NCI-H1417 treated with DMSO at 0.1 percent for 48 hours (cell line): ENCODE measurements at places on chromosomes 6 and 20.
A peak's percentile ranks its signal among the peaks of the same experiment; 100 is the strongest.

GRCh38 chr6:126054802-126055201, 68.5 kb downstream of the TRMT11 start:
- DNase-seq: no peak

GRCh38 chr20:53522696-53523095, 70.9 kb downstream of the ZNF217 start:
- no peak for DNase-seq

DNA sequence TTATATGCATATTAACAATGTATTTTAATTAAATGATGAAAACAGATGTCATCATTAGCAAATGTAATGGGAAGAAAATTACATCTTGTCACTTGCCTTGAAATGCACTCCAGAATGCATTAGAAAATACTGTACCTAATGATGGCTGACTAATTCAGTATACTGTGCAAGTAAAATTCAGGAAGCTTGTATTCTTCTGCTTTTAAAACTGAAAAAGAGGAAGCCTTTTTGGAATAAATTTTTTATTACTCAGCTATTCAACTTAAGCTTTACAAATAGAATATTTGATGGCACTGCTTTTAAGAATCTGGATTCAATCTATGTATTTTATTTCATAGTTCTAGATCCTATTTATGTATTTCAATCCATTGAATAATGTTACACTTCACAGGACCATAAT, 195.5 kb downstream of the RIMS1 start:
- no peak for DNase-seq

DNA sequence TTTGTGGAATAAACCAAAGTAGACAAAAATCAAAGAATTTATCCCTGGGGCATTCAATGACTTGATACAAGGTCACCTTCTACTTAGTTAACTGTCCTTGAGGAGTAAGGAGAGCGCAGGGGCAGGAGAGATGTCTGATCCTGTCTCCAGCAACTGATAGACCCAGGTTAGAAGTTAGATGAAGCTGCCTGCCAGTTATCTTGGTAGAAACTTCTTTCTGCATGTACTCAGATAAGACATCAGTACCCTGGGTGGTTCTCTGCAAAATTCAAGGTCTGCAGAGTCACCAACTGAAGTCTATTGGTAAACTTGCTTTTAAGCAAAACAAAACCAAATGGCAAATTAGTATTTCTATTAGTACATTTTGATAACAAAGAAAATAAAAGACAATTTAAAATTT, 2.7 kb downstream of the SGK1 start:
- no peak for DNase-seq

DNA sequence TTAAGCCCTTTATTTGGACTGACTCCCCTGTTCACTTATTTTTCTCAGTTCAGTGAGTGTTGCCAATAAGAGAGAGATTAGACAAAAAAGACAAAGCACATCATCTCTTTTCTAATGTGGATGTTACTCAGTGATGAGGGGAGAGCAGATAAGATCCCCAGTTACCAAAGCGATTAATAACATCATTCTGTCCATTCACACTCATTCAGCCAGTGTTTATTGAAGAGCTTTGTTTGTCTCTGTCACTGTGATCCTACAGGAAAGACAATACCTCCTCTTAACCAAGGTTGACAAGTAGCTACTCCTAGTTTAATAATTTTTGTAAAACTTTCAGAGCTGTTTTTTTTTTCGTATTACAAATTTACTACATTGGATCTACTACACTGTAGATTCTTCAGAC, 163.0 kb downstream of the EYA4 start:
- DNase-seq: no peak

- peak; percentile 3 for DNase-seq
Observed at GRCh38 chr6:122790028-122790422, 967 bp downstream of the SMPDL3A start.

- no peak for DNase-seq
Observed at GRCh38 chr20:14498772-14499171, 161.4 kb upstream of the FLRT3 start.

- DNase-seq: no peak
Observed at GRCh38 chr6:164838068-164838615, 471.3 kb downstream of the C6orf118 start.

DNA sequence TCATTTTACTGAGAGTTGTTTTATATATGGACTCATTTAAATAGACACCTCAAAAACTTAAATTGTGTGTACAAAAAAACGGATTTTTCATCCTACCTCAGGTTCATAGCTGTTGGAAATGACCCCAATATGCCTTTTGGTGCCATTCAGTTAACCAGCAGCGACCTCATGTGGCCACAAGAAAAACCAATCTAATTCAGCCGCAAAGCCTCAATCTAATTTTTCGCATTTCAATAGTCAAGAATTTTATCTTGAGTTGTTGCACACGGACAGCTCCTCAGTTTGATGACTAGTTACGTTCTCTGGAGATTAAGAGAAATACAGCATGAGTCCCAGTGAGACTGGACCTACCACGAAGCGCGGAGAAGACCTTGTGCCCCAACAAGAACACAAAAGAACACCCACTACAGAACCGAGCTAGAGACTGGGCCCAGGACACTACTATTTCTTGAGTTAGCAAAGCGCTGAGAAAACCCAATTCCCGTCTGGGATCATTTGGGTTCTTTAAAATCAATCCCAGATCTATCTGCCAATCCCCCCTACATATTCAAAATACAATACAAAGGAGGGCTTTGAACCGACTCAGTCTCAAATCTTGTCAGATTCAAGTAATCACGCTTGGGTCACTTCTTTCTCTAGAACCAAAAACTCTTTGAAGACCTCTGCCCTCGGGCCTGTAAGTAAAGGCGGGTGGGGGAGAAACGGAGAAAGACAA, 1.1 kb downstream of the TCP11 start:
- peak; percentile 36 for DNase-seq

DNA sequence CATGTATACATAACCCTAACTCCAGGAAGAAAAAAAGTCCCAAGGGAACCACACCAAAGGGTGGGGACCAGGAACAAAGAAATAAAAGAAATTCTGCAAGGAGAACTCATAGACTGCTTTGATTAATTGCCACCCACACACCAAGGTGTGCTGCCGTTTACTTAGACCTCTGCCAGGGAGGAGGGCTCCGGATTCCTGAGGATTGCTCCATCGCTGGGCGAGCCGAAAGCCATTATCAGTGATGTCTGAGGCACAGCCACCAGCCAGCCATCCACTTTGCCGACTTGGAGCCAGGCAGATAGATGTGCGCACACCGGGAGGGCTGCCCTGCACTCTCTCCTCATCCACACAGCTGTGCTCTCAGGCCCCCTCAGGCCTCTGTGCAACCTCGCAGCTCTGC, 272.7 kb upstream of the FOXQ1 start:
- DNase-seq: no peak

DNA sequence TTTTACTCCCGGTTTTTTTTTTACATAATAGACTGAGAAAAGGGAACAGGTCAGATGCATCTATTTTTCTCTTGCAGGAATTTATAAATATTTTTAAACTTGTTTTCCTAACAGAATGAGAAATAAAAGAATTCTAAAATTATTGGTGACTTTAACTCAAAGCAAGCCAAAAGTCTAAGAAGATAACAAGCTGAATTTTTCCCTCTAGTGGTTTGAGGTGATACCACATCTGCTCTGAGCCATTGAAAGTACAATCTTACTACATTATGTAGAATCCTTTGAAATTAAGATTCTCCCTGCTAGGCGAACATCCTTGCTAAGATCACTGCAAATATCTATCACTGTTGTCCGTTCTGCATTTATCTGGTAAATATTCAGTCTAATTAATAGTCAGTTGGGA, 10.7 kb upstream of the STMND1 start:
- DNase-seq: no peak

DNA sequence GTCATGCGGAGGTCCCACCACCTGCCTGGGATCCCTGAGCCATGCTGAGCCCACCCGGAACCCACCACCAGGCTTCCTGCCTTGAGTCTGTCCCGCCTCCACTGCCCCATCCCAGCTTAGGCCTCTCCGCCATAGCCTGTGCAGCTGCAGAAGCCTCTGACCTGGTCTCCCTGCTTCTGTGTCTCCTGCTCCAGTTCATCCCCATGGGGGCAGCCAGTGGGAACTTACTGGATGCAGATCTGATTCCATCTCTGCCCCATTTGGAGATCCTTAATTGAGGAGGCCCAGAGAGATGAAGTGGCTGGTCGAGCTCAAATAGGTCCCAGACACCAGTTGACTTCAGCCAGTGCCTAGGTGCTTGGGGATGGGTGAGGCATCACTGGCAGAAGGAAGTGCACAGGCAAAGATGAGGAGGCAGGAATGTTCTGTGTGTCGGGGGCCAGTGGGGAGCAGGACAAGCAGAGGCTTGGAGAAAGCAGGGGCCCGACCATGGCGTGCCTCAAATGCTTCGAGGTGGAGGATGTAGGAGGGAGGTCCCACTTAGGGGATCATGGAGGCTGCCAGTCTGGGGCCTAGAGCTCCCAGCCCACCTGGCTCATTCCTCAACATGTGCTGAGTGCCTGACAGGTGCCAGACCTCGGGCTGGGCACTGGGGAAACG, 112.8 kb downstream of the TOX2 start:
- DNase-seq: no peak

GRCh38 chr6:9458424-9458823, 956.5 kb downstream of the TFAP2A start:
- no peak for DNase-seq

DNA sequence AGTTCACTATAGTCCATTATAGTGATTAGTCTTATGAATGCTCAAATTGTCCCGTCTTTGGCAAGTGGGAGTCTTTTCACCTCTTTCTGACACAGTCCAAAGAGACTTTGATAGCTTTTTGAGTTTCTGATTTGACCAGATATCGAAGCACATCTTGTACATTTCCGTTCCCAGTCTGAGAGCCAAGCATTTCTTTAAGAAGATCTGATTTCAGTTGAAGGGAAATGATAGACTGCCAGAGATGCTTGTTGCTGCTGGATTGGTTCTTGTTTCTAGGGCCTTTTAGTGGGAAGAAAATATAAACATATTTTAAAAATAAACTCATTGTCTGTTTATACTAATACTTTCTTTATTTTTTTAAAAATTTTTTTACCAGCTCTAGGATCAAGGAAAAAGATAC, 54.1 kb upstream of the IER3 start:
- no peak for DNase-seq

GRCh38 chr6:65182681-65183080, 524.3 kb downstream of the EYS start:
- no peak for DNase-seq

- no peak for DNase-seq
Observed at GRCh38 chr6:110589865-110590513, 113.6 kb upstream of the SLC22A16 start.

DNA sequence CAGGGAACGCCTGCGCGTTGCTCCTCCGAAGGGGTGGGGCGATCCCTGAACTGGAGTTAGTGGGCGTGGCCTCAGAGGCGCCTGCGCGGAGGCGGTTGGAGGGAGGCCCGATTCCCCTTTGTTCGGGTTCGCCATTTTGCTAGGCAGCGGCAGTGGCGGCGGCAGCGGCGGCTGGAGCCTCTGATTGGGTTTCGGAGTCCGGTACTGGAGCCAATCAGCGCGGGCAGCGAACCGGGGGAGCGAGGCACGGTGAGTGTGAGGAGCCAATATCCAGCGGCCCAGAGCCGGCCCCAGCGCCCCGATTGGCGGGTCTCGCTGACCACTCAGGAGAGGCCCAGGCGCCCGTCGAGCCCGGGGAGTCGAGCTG, at the start of gene NFYA:
Gene NFYA, plus strand, starts transcription at position 139 of the 367 bp plus-strand sequence. CDS start 6,116 bp downstream, outside the sequence.
- no peak for DNase-seq

DNA sequence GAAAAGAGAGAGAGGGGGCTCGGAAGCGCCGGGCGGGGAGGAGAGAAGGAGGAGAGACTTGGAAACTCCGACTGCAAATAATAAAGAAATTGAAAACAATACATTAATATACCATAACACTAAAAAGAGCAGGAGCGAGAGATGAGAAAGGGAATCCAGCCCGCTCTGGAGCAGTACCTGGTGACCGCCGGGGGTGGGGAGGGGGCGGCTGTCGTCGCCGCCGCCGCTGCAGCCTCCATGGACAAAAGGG, 338 bp downstream of the E2F3 start:
- no peak for DNase-seq

- no peak for DNase-seq
Observed at GRCh38 chr6:51459958-51460357, 627.5 kb downstream of the PKHD1 start.

GRCh38 chr20:16423311-16424212, 149.7 kb downstream of the KIF16B start:
- DNase-seq: no peak

DNA sequence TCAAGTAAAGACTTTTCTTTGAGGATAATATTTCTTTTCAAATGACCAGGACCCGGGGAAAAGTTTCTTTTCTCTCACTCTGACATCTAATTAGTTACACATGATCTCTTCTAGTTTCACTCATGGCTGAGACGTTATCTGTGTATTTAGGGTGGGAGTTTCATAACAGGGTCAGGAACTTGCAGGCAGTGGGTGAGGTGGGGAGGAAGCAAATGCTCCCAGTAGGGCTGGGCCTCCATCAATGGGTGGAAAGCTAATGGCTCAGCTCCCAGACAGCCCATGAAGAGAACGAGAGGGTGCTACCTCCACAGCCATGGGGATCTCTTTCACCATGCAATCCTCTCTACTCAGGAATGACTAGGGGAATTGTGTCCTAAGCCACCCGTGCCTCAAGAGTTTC, 119.3 kb downstream of the F13A1 start:
- no peak for DNase-seq

GRCh38 chr20:33810259-33810658, 889 bp upstream of the CHMP4B start:
- no peak for DNase-seq

DNA sequence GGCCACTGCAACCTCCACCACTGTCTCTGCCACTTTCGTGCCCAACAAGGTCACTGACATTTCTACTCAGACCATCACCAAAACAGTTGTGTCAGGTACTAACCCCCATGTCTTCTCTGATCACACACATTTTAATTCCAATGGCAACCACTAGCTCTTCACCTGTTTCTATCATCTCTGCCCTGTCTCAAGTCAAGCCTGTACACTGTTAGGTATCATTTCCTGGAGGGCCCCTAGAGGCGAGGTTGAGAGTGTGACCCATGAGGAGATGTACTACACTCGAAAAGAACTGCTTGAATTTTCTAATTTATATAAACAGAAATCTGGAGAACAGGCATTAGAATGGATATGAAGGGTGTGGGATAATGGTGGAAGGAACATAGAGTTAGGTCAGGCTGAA, 17.4 kb upstream of the MUC21 start:
- no peak for DNase-seq

DNA sequence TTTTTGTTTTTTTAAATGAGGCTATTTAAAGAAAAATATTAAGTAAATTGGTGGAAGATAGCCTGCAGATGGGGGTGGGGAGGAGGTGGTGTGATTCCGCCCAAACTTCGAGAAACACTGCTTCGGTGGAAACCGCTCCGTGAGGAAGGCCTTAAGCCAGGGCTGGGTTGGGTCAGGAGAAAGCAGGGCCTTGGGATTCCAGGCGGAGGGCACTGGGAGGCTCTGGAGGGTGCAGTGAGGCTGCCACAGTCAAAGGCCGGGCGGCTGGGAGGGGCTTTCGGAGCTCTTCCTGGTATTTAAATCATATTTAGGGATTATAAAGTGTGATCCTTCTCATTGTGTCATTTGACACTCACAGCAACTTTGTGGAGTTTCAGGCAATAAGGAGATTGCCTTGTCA, 22.2 kb upstream of the SCRT2 start:
- no peak for DNase-seq

- no peak for DNase-seq
Observed at GRCh38 chr6:169895000-169895759, 143.8 kb downstream of the ERMARD start.
